HCT116 (cell line): ENCODE measurements at places on chromosomes 7 and 10.

DNA sequence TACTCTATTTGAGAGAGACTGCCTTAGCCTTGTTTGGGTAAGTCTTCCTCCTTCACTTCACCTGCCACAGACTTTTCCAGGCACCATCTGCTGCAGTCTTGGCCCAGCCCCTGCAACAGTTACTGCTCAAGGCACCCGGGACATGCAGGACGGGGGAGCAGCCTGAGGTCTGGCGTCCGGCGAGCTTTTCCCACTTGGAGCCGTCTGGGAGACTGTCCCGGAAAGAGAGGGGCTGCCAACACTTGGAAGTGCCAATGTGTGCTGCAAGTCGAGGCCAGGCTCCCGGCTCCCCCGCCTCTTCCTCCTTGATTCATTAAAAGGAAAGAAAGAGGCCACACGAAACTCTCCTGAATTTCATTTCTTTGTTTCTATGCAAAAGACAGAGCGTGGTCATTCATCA, 13.7 kb downstream of the HTRA1 start:
- no peak for DNase-seq
- H3K4me1 ChIP-seq: no peaks in the 10 kb centered on the region
- no peak overlapping the region for H3K27ac ChIP-seq
- H3K27me3 ChIP-seq: no peaks in the 10 kb centered on the region

DNA sequence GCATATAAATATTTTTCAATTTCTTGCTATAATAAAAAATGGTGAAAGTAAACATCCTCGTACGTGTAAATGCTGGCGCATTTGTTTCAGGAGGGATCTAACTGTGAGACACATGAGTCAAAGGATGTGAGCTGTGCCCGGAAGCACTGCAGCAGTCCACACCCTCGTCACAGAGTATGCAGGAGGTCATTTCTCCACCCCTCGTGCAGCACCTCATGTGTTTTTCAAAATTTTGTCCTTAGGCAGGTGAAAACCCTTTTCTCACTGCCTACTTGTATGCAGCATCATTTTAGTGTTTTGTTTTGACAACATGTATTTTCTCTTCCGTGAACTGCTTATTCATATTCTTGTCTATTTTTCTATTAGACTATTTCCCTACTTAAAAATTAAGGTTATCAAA, 162.7 kb downstream of the AVL9 start:
- peak overlapping the region; percentile 8; the same call in 1 of the 2 replicates for H3K4me3 ChIP-seq
- H3K36me3 ChIP-seq: no peaks in the 10 kb centered on the region
- H3K27me3 ChIP-seq: no peaks in the 10 kb centered on the region
- peak; percentile 84 for DNase-seq

DNA sequence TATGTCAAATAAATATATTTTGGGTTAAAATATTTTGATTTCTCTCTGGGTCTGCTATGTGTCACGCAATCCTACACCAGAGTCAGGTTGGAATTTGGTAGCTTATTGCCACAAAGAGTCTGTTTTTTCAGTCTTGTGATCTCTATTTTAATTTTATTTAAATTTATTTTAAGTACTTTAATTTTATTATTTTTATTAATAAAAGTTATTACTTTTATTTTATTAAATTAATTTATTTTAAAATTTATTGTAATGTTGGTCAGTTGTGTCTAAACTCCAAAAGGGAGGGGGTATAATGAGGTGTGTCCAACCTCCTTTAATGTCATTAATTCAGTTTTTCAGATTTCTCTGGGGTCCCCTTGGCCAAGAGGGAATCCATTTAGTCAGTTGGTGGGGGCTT, 42.8 kb upstream of the RAB18 start:
- no peaks in the 10 kb centered on the region for H3K27me3 ChIP-seq
- no peak for DNase-seq
- H3K27ac ChIP-seq: no peak overlapping the region
- H3K4me1 ChIP-seq: no peaks in the 10 kb centered on the region
- H3K36me3 ChIP-seq: no peaks in the 10 kb centered on the region

- H3K36me3 ChIP-seq: no peaks in the 10 kb centered on the region
- H3K4me1 ChIP-seq: peaks cover under 1% of the 10 kb centered on the region
- no peak for DNase-seq
- no peak overlapping the region for H3K4me3 ChIP-seq
- H3K27me3 ChIP-seq: no peaks in the 10 kb centered on the region
- no peak overlapping the region for H3K27ac ChIP-seq
Observed at GRCh38 chr7:133859231-133859630, 267.9 kb upstream of the LRGUK start.

- H3K4me1 ChIP-seq: peaks cover 4% of the 10 kb centered on the region; the same call in 1 of the 2 replicates
- no peaks in the 10 kb centered on the region for H3K27me3 ChIP-seq
- DNase-seq: no peak
- H3K4me3 ChIP-seq: no peak overlapping the region
- no peaks in the 10 kb centered on the region for H3K36me3 ChIP-seq
Observed at GRCh38 chr7:47771990-47772360, 176.3 kb downstream of the PKD1L1 start.

DNA sequence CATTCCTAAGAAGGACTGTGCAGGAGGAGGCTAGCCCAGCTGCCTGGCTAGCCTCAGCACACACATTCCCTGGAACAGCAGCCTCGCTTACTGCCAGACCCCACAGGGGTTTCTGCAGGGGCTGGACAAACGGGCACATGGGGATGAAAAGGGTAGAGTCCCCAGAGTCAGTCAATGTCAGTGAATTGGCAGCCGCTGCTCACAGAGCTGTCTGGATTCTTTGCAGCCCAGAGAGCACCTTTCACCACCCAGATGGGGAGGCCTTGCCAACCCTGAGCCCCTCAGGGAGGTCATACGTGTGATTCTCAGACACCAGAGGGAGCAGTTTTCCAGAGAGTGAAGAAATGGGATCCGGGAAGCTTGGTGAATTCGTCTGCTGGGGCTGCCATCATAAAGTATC, 143.3 kb downstream of the KCNMA1 start:
- peak; percentile 32 for DNase-seq
- H3K36me3 ChIP-seq: no peaks in the 10 kb centered on the region
- H3K4me3 ChIP-seq: no peak overlapping the region
- H3K27me3 ChIP-seq: no peaks in the 10 kb centered on the region
- no peaks in the 10 kb centered on the region for H3K4me1 ChIP-seq
- no peak overlapping the region for H3K27ac ChIP-seq

DNA sequence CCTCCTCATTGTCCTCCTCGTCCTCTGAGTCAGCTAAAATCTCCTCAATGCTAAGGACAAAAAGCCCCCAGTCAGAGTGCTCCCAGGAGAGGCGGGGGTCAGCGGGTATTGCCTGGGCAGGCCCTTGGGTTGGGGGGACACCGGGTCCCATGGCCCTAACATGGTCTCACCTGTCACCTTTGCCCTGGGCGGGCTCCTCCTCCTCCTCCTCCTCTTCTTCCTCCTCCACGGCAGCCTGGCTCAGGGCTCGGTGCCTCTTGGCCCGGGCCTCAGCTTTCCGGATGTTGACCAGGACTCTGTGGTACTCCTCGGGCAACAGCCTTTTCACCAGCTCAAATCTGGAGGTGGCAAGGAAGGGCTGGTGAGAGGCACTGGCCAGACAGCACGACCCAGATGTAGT, 32.0 kb upstream of the FRAT2 start:
- H3K27me3 ChIP-seq: no peaks in the 10 kb centered on the region
- H3K36me3 ChIP-seq: peaks cover 18% of the 10 kb centered on the region
- H3K4me1 ChIP-seq: no peaks in the 10 kb centered on the region
- no peak overlapping the region for H3K4me3 ChIP-seq

DNA sequence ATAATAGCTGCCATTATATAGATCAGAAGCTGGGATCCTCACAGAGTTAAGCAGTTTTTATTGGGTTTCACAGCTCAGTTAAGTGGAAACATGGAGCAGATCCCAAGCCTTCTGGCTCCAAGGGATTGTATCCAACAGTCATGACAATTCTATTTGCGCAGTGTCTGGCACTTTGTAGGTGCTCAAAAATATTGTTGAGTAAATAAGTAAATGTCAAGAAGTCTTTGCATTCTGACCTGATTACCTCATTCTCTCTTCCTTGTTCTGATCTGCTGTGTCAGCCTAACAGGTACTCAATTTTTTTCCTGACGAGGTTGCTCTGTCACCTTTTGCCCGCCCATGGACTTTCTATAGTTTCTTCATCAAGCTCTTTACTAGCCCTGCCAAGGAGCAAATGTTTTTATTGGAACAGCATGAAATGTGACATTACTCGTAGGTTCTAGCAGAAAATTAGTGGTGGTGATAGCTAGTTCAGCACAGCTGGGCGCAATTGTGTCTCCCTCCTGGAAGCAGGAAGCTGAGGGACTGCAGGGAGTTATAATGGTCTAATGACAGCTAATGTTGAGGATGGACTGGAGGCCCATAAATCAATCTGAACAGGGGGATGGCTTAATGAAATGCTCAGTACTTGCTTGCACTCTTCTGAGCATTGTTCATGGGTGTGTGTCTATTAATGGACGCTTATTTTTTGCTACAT, 680.2 kb downstream of the CCSER2 start:
- no peak overlapping the region for H3K4me3 ChIP-seq
- no peaks in the 10 kb centered on the region for H3K36me3 ChIP-seq
- no peak for DNase-seq
- no peaks in the 10 kb centered on the region; the same call in 1 of the 2 replicates for H3K27me3 ChIP-seq

- H3K27me3 ChIP-seq: no peaks in the 10 kb centered on the region
- H3K36me3 ChIP-seq: no peaks in the 10 kb centered on the region
- H3K4me3 ChIP-seq: no peak overlapping the region
- no peak for DNase-seq
- no peak overlapping the region for H3K27ac ChIP-seq
Observed at GRCh38 chr7:138077809-138078208, 1.6 kb downstream of the AKR1D1 start.

- H3K4me3 ChIP-seq: no peak overlapping the region
- DNase-seq: no peak
- no peak overlapping the region for H3K27ac ChIP-seq
- H3K4me1 ChIP-seq: no peaks in the 10 kb centered on the region
- H3K36me3 ChIP-seq: no peaks in the 10 kb centered on the region
Observed at GRCh38 chr7:115883629-115884028, 146.9 kb downstream of the TFEC start.

- no peak overlapping the region for H3K27ac ChIP-seq
- no peaks in the 10 kb centered on the region for H3K4me1 ChIP-seq
- H3K36me3 ChIP-seq: no peaks in the 10 kb centered on the region
- H3K4me3 ChIP-seq: no peak overlapping the region
- DNase-seq: no peak
- peaks cover 3% of the 10 kb centered on the region; the same call in 1 of the 2 replicates for H3K27me3 ChIP-seq
Observed at GRCh38 chr10:124211921-124212320, 118.5 kb upstream of the CHST15 start.

DNA sequence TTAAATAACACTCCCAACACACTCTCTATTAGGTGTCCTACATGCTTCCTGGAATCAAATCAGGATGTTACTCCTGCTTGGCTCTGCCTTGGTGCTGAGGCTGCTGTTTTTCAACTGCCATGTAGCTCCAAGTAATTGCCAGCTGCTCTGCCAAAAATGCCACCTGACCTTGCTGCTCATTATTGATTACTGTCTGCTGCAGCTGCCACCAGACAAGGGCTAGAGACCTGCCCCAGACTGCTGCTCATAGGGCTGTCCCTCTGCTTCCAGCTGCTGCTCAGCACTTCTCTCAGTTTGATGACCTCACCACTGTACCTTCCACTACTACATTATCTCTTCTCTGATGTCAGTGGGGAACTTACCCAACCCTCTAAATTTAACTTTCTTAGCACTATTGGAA, 102.5 kb downstream of the PCLO start:
- no peak for DNase-seq

DNA sequence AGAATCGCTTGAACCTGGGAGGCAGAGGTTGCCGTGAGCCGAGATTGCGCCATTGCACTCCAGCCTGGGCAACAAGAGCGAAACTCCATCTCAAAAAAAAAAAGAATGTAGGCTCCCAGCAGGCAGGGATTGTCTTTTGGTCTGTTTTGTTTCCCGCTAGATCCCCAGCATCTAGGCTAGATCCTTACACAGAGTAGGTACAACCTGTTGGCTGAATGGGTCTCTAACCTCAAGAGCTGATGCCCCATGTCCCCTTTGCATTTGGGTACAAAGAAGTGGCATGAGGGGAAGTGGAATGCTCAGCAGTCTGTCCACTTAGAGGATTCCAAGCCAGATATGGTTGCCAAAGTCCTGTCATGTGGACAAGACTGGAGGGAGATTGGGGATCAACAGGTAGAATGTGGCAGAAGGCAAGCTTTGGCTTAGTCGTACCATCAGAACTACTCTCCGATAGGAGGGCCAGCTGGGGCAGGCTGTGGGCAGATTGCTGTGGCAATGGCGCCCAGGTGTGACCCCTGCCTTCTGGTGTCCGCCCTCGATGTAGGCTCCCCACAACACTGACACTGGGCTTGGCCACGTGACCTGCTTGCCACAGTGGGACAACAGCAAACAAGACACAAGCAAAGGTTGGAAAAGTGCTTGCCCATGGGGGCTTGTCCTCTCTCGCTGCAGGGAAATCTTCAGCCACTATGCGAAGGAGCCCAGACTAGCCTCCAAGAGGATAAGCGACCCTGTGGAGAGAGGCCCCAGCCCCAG, 21.4 kb downstream of the LEP start:
- H3K4me1 ChIP-seq: peaks cover 33% of the 10 kb centered on the region
- H3K4me3 ChIP-seq: no peak overlapping the region
- no peaks in the 10 kb centered on the region for H3K27me3 ChIP-seq
- H3K36me3 ChIP-seq: no peaks in the 10 kb centered on the region

DNA sequence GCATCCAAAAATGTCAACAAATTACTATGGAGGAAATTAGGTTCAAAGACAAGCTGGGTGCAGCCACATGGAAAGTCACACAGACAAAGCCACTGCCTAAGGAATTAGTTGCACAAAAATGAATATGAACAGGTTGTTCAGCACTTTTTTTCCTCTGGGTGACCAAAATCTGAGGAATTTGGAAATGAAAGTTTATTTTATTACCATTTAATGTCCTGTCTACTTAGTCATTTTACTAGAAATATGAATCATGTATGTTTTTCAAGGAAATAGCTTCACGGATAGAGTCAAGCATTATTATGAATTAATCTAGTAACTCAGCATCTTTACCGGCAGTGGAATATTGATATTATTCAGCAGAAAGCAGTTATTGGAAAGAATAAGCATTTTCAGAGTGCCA, 106.3 kb downstream of the ANK3 start:
- peaks cover 13% of the 10 kb centered on the region for H3K4me1 ChIP-seq
- H3K27ac ChIP-seq: no peak overlapping the region
- no peaks in the 10 kb centered on the region for H3K27me3 ChIP-seq
- no peak for DNase-seq
- H3K36me3 ChIP-seq: no peaks in the 10 kb centered on the region

DNA sequence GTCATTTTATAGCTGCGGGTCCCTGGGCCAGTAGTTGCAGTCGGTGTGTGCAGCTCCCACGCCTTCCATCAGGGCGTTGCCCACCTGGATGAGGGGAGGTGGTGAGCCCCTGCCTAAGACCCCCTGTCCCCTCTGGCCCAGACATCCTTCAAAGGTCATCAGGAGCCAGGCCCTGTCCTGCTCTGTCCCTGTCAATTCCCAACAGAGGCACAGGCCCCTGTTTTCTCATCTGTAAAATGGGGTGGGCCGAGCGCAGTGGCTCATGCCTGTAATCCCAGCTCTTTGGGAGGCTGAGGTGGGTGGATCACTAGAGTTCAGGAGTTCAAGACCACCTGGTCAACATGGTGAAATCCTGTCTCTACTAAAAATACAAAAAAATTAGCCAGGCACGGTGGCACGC, 128.5 kb upstream of the TNRC18 start:
- H3K4me3 ChIP-seq: no peak overlapping the region
- DNase-seq: no peak
- H3K36me3 ChIP-seq: no peaks in the 10 kb centered on the region
- H3K27ac ChIP-seq: no peak overlapping the region

- no peak for DNase-seq
- no peaks in the 10 kb centered on the region for H3K4me1 ChIP-seq
- no peak overlapping the region for H3K4me3 ChIP-seq
- H3K27me3 ChIP-seq: no peaks in the 10 kb centered on the region
- H3K27ac ChIP-seq: no peak overlapping the region
Observed at GRCh38 chr7:126570845-126571244, 681.9 kb downstream of the GRM8 start.
